ENCODE measurements at places on chromosomes 3 and 15.

GRCh38 chr3:112865757-112866156 lies 19.1 kb upstream of the CD200R1L start:
- DNase-seq, result no peak

DNA sequence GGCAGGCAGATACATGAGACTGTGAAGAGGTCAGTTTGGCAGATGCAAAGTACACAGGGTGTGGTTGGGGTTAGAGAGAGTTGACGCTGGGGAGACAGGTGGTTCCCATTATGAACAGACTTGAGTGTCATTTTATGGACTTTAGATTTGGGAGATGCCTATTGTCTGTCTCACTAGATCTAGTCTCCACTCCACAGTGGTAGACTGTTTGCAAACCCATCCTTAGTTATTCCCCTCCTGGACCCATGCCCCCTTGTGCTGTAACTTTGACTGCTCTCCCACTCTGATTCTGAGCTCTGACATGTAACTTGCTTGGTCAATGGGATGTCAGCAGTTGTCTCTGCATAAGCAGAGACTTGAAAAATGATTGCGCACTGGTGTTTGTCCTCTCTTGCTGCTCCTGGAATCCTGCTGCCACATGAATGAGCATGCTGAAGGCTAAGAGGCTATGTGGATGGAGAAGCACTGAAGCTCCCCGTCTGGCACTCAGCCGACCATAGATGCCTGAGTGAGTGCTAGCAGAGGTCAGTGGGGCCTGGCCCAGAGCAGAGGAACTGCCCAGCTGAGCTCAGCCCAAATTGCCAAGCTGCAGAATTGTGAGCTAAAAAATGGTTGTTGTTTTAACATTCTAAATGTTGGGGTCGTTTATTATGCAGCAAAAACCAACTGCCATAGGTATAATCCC lies 88.2 kb downstream of the FAM43A start:
- DNase-seq, result peak; percentile 47

- DNase-seq, result no peak
Observed at GRCh38 chr15:59346951-59347350, 25.7 kb downstream of the MYO1E start.

- no peak for DNase-seq
Observed at GRCh38 chr3:66405701-66406091, 95.1 kb downstream of the LRIG1 start.

- no peak for DNase-seq
Observed at GRCh38 chr15:38220606-38221273, 31.9 kb upstream of the SPRED1 start.

DNA sequence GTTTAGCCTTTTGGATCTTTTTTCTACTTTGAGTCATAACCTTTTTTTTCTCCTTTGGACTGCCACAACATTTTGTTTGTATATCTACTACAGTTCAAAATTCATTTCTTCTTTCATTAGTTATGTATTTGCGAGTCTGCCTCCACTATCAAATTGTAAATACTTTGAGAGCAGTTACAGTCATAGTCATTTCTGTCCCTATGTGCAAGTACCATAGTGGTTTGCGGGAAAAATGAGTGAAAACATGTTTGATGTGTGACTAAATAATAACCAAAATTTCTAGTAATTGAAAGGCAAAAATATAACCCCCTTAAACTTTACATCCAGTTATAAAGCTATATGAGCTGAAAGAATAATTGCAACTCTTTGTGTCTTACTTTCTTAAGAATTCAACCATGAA lies 45.8 kb upstream of the CCDC50 start:
- no peak for DNase-seq

GRCh38 chr3:119944091-119944490 lies 150.2 kb downstream of the GSK3B start:
- DNase-seq, result no peak

DNA sequence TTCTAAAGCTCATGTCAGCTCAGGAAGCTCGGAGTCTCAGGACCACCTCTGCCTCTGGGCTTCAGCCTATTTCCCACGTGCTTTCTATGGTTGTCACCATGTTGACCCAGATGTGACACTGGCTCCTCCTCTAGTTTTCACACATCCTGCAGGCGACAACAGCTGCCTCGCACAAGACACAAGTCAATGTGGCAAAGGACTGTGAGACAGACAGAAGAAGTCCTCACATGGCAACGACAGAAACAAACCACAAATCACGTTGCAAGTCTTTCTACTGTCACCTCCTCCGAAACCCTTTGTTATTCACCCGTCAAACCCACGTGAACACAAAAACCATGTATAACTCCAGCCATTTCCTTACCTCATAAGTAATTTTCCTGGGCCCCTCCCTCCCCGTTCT lies 194.5 kb downstream of the MEX3B start:
- DNase-seq, result no peak

DNA sequence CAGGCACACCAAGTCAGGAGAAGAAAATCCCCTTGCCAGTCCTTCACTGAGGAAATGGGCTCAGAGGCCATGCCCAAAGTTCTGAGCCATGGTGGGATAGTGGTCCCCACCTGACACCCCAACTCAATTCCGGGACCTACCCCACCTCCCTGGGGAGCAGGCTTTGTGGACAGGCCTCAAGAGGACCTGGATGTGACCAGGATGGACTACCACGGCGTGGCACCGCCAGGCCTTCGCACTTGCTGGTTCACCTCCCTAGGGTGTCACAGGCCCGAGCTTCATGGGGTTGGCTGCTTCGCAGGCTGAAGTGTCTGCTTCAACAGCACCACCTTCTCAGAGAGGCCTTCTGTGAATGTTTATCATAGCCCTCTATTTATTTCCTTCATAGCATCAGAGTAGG lies 31.7 kb downstream of the POC1A start:
- DNase-seq, result no peak

DNA sequence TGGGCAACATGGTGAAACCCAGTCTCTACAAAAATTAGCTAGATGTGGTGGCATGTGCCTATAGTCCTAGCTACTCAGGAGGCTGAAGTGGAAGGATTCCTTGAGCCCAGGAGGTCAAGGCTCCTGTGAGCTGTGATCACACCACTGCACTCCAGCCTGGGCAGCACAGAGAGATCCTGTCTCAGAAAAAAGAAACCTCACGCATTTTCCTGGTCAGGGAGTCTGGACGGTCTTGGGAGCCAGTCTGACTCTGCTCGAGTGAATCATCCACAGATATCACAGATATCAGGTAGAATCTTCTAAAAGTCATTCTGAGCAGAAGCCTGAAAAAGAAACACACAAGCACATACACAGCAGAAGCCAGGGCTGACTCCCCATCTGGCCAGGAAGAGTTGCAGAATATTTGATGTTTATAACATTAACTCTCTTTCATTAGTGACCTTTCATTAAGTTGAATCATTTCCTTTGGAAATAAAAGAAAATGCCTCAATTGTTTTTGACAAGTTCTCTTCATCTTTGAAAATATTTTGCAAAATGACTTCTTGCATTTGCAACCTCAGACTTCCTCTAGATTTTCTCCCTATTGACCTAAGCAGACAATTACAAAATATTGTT lies 56.5 kb upstream of the ABHD17C start:
- DNase-seq, result no peak

GRCh38 chr3:146577662-146578061 lies 27.5 kb downstream of the PLSCR5 start:
- peak; percentile 65 for DNase-seq

GRCh38 chr3:5390936-5391625 lies 203.6 kb downstream of the EDEM1 start:
- no peak for DNase-seq

GRCh38 chr15:42603978-42604377 lies 28.6 kb downstream of the STARD9 start:
- no peak for DNase-seq

GRCh38 chr3:128074851-128075521 lies 22.7 kb downstream of the SEC61A1 start:
- DNase-seq, result no peak

DNA sequence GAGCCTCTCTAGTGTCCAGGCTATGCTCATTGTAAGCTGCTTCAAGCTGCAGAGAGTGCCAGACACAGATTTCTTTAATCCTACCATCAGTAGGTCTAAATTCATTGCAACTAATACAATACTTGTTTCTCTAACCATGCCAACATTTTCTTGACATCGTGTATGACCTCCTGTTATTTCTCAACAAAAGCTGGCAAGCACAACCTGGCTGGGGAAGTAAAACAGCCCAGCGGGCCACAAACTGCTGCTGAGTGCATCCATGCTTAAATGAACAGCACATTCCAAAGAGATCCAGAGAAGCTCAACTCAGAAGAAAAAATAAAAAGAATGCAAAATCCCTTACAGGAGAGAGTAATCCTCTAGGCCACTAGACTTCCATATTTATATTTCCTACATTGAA lies 36.5 kb downstream of the GMNC start:
- DNase-seq, result peak; percentile 5

- no peak for DNase-seq
Observed at GRCh38 chr3:49255112-49255511, 21.9 kb downstream of the C3orf62 start.

GRCh38 chr3:14864131-14864530 lies 45.4 kb downstream of the FGD5 start:
- no peak for DNase-seq

GRCh38 chr3:101240719-101241399 lies 79.5 kb downstream of the IMPG2 start:
- no peak for DNase-seq

DNA sequence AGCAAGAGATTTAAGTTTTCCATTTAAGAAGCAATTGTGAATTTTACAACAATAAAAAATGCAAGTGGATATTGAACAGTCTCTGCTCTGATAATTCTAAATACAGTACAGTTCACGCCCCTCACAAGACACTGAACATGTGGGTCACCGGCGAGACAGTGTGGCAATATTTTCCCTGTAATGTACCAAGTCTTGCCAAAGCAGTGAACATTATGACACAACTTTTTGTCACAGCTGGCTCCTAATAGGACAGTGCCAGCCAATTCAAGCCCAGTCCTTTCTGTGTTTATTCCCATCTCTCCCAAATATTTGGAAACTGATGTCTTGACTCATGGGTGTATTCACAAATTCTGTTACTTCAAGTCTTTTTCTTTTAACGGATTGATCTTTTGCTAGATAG lies 62.3 kb downstream of the PPARG start:
- DNase-seq, result no peak

DNA sequence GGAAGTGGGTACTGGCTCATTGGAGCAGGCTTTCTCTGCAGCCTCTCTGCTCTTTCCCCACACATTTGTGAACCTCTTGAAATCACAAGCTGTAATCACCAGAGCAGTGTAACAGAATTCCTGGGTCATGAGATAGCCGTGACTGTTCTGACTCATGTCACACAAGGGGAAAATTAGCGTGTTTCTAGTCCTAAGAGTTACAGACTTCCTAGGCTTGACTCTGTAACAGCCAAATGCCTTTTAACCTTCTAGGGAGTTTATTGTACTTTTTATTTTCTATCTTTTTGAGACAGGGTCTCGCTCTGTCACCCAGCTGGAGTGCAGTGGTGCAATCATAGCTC lies 54.7 kb upstream of the TRAK1 start:
- DNase-seq, result peak; percentile 65

- no peak for DNase-seq
Observed at GRCh38 chr3:89467898-89468363, 360.5 kb downstream of the EPHA3 start.

GRCh38 chr3:18246336-18247060 lies 178.6 kb downstream of the SATB1 start:
- no peak for DNase-seq

Measured in fibroblast of the conjunctiva (primary cell).